Left lung (tissue), 14 donors: ENCODE measurements at places on chromosomes 12 and 14.

GRCh38 chr12:133226690-133227089 is 9.0 kb downstream of the ANHX start:
- no peak for DNase-seq

DNA sequence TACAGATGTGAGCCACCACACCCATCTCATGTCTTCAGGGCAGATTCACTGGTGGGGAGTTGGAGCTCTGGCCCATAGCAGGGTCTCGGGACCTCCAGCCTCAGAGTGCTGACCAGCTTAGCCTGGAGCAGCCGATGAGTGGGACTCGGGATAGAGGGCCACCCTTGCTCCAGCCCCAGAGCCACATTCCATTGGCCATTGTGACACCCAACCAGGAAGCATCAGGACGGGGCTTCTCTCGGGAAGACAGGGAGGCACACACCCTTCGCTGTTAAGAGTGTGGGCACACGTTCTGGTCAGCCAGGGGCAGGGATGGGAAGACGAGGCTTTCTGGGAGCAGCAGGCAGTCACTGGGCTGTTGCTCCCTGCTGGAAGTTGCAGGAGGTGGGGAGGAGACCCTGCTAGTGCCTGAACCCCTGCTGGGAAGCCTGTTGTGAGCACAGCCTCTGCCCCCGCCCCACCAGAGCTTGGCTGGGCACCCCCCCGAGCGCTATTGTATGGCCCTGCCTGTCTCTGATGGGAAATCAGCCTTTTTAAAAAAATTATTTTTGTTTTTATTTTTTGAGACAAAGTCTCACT is 1.6 kb downstream of the ADGRD1 start:
- peak; percentile 67 for DNase-seq

GRCh38 chr14:61399365-61399764 is 78.0 kb downstream of the PRKCH start:
- no peak for DNase-seq

GRCh38 chr12:18436170-18436569 is 174.9 kb downstream of the PIK3C2G start:
- no peak for DNase-seq

- DNase-seq = no peak
These were observed 47.8 kb downstream of the TESC start for GRCh38 chr12:117051380-117051779.

DNA sequence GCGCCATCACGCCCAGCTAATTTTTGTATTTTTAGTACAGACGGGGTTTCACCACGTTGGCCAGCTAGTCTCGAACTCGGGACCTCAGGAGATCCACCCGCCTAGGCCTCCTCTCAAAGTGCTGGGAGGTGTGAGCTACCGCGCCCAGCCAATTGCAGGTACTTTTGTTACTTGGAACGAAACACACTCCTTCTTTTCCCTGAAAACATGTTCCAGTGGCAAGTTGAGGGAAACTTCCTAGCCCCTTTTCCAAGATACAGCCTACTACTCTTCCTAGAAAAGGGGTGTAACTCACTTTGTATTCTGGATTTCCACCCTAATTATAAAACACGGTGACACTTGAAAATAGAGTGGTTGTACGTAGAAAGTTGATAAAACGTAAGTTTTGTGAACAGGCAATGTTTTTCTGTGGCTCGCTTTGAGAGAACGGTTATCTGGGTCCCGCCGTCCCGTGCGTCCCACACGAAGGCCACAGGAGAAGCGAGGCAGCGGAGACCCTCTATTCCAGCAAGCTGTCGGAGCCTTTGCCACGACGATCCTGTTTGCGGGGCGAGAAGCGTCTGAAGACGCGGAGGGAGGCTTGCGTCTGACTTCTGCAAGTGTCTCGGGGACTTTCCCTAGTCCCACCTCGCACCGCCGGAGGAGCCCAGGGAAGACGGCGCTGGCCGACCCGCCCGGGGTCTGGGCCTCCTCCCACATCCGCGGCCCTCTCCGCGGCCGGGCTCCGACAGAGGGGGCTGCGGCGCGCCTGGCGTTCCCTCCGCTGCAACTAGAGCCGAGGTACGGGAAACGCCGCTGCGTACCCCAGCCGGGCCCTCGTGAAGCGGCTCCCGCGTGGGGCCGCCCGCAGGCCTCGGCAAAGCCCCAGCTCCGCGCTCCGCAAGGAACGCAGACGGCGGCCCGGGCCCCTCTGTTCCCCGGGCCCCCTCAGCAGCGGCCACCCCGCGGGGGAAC is 745 bp downstream of the CDCA4 start:
- DNase-seq = peak; percentile 53
